ENCODE measurements at places on chromosomes 6 and 20. TPM values are rescaled to one million over a fixed set of nuclear protein-coding genes. Genes with fewer than 3 reads are reported as not detected.

DNA sequence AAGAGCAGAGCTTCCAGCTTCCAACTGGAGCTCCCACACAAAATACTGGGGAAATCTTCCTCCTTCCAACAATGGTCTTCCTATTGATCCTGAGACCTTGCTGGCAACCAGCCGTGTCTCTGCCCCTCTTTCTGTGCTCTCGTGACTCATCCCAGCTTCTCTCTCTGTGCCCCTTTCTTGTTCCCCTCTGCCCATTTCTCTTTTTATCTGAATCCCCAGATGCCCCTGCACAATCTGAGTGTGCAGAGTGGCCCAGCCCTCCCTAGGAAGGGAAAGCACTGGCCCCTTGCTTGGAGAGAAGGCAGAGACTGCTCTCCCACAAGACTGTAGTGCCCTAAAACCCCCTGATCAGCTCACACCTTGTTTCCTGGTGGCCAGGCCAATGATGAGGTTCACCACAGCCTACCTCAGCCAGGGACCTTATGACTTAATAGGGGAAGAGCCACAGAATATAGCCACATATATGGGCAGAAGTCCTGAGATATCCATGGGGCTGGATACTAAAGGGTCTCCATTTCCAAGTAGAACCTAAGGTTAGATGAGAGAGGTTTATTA is 23.1 kb upstream of the MAS1L start:
- no peak for DNase-seq

Gene TAAR8
- polyA plus RNA-seq: not detected

- no peak for DNase-seq
Measured at GRCh38 chr6:31572041-31572911, at the start of gene LTA. LTA (plus strand) TSS chr6:31572289; CDS start chr6:31572743, 454 bp downstream.

DNA sequence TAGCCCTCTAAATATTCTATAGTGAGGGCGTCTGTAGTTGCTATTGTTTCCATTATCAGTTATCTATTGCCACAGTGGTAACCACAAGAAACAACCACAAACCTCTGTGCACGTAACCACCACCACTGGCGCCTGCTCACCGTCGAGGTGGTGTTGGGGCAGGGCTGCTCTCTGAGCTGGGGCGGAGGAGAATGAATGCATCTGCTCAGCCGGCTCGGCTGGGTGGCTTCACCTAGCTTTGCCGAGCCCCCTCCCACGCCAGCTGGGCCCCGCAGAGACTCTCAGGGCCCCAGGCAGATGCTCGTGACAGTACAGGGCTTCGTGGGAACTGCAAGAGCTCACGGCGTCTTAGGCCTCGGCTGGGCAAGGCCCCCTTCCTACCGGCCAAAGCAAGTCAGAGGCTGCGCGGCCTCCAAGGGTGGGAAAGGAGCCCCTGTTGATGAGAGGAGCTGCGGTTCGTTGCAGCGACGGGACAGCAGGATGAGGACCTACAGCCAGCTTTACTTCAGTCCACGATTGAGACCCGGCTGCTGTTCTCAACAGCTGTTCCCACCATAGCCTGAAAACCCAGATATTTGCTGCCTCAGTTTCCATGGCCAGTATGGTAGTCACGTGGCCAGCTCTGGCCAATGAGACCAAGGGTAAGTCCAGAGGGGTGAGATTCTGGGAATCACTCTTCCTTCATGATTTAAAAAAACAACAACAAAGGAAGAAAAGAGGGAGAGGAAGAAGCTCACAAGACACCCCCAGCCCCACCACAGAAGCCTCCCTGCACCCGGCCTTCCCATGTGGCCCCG is 120.2 kb upstream of the AFDN start:
- DNase-seq: no peak

Gene ANKRD66
- 0.30 TPM for polyA plus RNA-seq

Gene HLA-DQB1
- polyA plus RNA-seq: 1.8 TPM

DNA sequence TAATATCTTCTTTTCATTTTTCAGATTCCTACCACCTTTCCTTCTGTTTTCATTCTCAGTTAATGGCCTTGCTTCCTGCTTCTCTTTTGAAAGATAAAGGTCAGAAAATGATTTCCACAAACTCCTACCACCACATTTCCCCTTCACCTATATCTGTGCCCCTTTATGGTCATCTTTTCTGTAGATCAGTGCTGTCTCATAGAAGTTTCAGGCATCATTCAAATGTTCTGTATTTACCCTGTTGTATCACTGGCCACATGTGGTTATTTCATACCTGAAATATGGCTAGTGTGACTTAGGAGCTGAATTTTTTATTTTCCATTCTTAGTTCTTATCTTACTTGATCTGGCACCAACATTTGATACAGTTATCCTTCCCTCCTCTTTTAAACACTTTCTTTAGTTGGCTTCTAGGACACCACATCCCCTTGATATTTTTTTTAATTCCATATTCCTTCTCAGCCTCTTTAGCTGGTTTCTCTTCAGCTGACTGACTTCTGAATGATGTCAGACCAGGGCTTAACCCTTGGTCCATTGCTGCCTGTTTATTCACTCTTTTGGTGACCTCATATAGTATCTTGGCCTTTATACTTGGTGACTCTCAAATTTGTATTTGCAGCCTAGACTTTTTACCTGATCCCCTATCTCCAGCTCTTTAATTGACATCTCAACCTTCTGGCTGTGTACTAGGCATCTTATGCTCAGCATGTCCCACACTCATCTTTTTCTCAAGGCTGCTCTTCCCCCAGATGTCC is 81.0 kb downstream of the ATRN start:
- DNase-seq: no peak

Gene PHACTR3
- polyA plus RNA-seq: 7.7 TPM

Gene FANCE
- 21.0 TPM for polyA plus RNA-seq

DNA sequence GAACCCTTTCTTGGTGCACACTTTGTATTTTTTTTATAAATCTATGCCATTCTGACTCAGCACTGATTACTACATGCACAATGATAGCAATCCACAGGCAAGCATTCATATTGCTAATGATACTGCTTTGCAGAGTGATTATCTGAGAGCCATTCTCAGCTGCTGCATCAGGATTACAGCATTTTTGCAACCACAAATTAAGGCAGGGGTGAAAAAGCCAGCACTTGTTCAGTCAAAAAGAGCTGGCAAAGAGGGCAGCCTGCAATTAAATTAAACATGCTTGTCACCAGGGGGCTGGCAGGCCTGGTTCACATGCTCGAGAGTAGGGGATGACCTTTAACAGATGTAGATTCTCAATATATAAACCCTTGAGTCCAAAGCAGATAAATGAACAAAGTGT is 40.7 kb upstream of the SLC17A4 start:
- DNase-seq: no peak

- DNase-seq: no peak
Measured at GRCh38 chr6:157429248-157429647, 48.3 kb downstream of the ZDHHC14 start.

Gene ZNF334
- 20.8 TPM for polyA plus RNA-seq

- DNase-seq: no peak
Measured at GRCh38 chr6:104698979-104699378, 160.7 kb downstream of the HACE1 start.

DNA sequence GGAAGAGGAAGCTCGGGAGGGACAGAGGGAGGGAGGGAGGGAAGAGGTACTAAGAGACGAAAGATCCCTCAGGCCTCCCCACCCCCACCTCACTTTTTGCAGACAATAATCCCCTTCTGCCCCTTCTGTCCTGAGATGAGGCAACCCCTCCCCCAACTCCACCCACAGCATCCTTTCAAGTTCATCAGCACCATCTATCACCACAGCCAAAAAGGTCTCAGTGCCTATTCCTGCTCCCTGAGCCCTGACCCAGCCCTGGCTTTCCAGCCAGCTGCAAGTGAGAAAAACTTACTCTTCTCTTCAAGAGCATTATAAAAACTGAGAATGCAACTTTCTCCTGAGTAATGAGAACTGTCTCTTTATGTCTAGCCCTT is 133.2 kb upstream of the LRFN2 start:
- no peak for DNase-seq

- no peak for DNase-seq
Measured at GRCh38 chr20:33781133-33781532, 30.0 kb upstream of the CHMP4B start.

All from muscle of arm (tissue), 14 donors.